NCI-H187 (cell line): ENCODE measurements at places on chromosomes 4 and X.

GRCh38 chr4:67375291-67375690, 170.0 kb downstream of the CENPC start:
- DNase-seq, result no peak

DNA sequence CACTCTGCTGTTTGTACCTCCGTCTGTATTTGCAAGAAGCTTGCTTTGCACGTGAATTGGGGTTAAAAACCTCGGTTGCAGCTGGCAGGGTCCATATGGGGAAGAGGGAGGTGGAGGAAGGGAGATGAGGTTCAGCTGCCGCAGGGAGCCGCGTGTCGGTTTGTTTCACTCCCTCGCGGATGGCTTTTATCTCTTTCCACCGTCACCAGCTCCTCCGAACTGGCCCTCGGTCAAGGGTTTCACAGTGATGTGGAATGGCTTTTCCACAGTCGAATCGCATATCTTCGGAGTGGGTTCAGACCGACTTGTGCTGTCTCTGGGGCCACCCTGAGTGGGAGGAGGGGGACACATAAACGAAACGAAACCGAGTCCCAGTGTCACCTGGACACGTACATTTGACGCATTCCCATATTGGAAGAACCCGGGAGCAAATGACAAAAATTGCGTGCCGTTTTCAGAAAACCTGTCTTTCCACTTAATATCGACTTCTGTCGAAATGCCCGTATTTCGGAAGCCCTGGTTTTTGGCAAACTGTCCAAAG, 929 bp downstream of the ZBTB33 start:
- no peak for DNase-seq

GRCh38 chr4:75110061-75110460, 177.1 kb downstream of the PARM1 start:
- no peak for DNase-seq

GRCh38 chr4:89539797-89540711, 232.5 kb upstream of the GPRIN3 start:
- no peak for DNase-seq

DNA sequence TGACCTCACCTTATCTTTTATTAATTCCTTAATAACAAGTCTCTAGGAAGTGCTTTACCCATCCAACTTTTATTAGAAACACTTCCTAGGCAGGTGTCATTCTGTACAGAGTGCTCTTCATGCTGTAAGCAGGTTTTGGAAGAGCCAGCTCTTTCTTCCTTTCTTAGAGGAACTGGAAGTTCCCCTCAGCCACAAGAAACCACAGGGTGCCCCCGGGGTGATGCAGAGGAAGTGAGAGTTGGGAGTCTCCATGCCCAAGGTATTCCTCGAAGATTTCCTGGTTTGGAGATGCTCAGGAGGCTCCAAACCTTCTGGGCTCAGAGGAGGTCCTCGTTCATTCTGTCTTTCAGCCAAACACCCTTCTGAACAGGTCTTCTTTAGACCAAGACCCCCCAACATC, 83.8 kb downstream of the EGF start:
- DNase-seq, result no peak

DNA sequence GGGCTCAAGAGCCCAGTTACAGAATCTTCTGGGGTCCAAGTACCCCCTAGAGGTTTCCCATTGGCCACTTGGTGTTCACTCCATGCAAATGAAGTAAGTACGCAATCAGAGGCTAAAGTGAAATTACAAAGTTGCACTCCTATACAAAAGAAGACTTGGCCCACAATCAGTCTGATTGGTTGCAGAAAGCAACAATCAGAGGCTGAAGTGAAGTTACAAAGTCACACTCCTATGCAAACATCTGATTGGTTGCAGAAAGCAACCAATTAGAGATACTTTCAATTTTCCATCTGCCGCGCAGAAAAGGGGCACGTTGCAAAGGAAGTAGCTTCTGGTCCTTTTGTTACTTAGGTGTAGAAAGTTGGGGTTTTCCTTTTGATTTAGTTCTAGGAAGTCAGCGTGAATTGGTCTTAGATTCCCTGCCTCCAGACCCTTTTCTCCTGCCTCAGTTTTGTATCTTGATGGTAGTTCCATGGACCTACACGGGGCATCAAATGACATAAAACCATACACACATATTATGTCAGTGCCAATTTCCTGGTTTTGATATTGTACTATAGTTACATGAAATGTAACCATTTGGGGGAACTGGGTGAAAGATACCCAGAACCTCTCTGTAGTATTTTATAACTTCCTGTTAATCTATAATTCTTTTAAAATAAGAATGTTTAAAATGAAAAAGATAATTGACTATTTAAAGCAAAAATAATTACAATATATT, 12.4 kb upstream of the PIN4 start:
- no peak for DNase-seq

GRCh38 chr4:14143892-14144291, 516.4 kb upstream of the BOD1L1 start:
- DNase-seq, result no peak

DNA sequence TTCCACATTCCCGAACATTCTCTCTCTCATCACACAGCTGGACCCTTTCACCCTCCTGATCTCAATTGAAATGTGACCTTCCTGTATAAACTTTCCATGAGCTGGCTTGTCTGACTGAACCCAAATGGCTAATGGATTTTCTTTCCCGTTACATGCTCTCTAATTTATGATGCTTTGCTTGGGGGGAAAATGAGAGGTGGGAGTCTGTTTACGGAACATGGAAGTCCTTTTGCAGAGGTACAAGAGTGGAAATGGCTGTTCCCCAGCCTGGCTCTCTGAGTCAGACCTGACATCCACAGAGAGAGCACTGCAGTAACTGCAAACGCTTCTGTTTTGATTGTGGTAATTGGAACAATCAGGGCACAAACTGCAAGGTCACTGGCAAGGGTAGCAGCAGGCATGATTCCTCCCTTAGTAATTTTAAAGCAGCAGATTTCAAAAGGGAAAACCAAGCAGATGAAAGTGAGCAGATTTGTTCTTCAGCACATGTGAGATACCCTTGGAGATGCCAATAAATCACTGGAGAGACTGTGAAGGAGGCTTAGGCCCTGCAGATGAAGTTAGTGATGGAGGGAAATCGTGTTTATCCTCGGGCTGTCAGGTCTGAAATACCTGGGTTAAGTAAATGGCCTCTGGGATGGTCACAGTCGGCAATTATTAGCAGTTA, 83.9 kb downstream of the SNCA start:
- DNase-seq, result no peak
